Fibroblast of skin of right quadriceps (primary cell): ENCODE measurements at places on chromosomes 2 and 18.

- DNase-seq: no peak
These were observed 75.6 kb upstream of the UXS1 start for GRCh38 chr2:106269591-106270291.

GRCh38 chr2:15042801-15043217, 410.3 kb downstream of the LRATD1 start:
- DNase-seq: peak; percentile 96

DNA sequence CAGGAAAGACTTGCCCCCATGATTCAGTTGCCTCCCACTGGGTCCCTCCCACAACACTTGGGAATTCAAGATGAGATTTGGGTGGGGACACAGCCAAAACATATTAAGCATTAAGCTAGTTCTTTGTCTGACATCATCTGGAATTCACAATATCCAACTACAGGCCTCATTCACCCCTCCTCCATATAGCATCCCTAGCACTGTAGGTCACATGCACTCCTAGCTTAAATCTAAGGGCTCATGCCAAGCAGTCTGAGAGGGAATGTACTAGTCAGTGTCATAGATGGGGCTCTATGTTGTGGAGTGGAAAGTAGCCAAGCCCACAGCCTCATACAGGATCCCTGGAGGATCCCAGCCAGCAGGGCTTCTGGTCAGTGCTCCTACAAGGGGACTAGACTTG, 92.1 kb downstream of the IRS1 start:
- peak; percentile 50 for DNase-seq

DNA sequence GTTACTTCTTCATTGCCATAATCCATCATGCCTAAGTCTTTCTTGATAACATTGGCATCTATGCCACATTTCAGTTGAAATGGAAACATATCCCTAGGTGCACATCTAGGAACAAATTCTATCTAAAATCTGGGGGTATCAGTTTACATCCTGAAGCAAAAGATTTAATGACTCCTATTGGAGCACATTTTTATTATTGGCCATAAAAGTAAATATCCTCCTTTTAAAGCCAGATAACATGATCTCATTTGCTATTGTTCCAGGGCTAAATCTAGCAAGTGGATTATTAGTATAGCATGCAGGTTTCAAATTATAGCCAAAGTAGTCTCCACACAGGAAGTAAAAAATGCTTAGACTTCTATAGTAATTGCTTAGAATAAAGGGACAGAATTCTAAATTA, 193.2 kb downstream of the CDH2 start:
- DNase-seq: no peak

GRCh38 chr2:225002039-225002655, 40.1 kb downstream of the DOCK10 start:
- peak; percentile 69 for DNase-seq

GRCh38 chr2:146837857-146838256, 1007.0 kb upstream of the ACVR2A start:
- no peak for DNase-seq

GRCh38 chr2:113709022-113709421, 47.4 kb downstream of the SLC35F5 start:
- DNase-seq: no peak

- DNase-seq: no peak
These were observed 60.4 kb downstream of the PDCL3 start for GRCh38 chr2:100623033-100623715.

- DNase-seq: peak; percentile 45
These were observed 83.0 kb downstream of the STPG4 start for GRCh38 chr2:47072018-47072691.

DNA sequence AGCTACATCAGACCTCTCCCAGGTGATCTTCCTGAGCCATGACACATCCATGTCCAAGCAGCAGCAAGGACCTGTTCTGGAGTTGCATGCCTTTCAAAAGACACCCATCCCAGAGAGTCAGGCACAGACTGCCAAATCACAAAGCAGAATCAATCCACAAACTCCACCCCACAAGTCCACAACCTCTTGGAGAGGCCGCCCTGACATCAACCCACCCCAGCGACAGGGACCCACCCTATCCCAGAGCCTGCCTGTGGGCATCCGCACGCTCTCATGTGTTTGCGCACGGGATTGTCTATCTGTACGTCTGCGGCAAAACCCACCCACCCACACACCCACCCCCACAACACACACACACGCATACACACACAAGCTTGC, 11.9 kb downstream of the SMAD7 start:
- DNase-seq: no peak
